ENCODE measurements at places on chromosomes 12 and 14. TPM values are rescaled to one million over a fixed set of nuclear protein-coding genes. Genes with fewer than 3 reads are reported as not detected.

Gene MANSC4
- not detected for total RNA-seq

Gene WNT5B
- total RNA-seq = 0.43 TPM

Gene GPR135
- total RNA-seq = 0.96 TPM

Gene CAPZA3
- 0.24 TPM for total RNA-seq

Gene KERA
- total RNA-seq = not detected

Gene STON2
- total RNA-seq = 89.4 TPM

Measured in tracheal epithelial cell (primary cell).